Activated T-cell treated with anti-CD3 and anti-CD28 coated beads, Interleukin-2, amount 50 U/mL, for 4 hours (primary cell): ENCODE measurements at places on chromosomes 12 and 14. TPM values are rescaled to one million over a fixed set of nuclear protein-coding genes. Genes with fewer than 3 reads are reported as not detected.

DNA sequence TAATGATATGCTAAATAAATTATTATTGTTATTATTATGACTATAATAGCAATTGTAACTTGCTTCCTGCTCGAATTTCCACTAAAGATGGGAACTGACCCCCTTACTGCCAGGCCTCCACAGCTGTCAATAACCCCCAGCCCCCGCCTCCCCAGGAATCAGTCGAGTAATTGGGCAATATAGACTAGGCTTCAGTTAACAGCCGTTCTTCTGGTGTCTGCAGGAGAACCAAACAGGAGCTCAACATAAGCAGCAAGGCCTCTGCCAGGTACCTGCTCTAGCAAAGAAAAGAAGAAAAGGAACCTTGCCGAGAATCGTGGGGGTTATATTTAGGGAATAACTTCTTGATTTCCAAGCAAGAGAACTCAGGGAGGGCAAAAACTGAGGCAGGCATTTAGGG, 21.8 kb downstream of the HOXC4 start:
- no peak for DNase-seq

- DNase-seq, result no peak
Measured at GRCh38 chr12:116620124-116620491, 60.9 kb downstream of the MAP1LC3B2 start.

DNA sequence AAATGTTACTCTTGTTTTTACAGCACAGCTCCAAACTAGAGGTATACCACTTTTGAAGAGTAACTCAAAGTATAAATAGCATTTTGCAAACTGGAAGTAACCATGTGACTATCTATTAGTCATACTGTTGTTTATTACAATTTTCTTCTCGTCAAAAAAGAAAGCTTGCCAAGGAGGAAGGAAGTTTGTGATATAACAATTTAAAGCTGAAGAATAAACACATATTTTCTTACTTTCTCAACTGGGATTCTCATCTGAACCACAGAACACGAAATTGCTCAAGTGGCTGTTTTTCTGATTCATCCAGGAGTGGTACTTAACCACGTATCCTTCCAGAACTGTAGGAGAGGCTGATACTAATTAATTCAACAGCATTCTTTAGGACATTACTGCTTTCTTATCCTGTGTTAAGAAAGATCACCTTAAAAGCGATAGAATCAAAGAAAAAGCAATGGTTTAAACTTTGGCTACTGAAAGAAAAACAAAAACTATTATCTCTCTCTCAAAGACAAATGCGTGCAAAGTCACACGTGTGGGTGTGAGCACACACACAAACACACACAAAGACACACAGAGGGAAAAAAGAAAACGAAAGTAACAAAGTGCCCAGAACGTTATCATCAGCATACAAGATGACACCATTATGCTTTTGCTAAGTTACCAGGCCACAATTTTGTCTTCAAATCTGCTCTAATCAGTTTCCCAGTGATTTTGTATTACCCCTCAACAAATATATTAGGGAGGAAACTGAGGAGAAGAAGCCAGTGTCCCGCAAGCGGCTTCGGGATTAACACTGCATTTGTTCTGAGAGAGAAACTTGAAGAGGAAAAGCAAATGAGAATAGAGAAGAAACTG, at the start of gene CLEC2B:
Gene CLEC2B (minus strand): TSS at position 48 of the 855 bp plus-strand sequence.
- DNase-seq, result no peak

- no peak for DNase-seq
Measured at GRCh38 chr12:77351860-77352259, 286.5 kb upstream of the E2F7 start.

The SRGAP1 gene
- total RNA-seq, result 0.33 TPM

- DNase-seq, result no peak
Measured at GRCh38 chr14:56073799-56074198, 44.4 kb upstream of the PELI2 start.
